ENCODE measurements at places on chromosomes 3 and 15.

DNA sequence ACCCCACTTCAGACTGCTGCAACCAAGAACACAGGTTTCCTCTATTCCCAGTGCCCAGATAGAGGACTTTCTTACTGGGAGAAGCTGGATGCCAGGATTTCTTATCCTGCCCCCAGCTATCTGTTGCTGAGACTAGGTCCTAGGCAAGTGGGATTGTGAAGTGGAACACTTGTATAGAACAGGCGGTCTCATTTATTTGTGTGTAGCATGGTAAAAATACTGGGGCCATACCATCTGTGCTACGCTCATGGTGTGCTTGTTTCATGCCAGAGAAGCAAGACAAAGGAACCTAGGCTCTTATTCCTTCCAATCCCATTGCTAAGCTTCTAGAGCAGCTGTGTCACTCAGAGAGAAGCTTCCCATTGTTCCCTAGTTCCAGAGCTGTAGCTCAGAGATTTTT lies 191.5 kb upstream of the EPHA6 start:
- no peak for DNase-seq

DNA sequence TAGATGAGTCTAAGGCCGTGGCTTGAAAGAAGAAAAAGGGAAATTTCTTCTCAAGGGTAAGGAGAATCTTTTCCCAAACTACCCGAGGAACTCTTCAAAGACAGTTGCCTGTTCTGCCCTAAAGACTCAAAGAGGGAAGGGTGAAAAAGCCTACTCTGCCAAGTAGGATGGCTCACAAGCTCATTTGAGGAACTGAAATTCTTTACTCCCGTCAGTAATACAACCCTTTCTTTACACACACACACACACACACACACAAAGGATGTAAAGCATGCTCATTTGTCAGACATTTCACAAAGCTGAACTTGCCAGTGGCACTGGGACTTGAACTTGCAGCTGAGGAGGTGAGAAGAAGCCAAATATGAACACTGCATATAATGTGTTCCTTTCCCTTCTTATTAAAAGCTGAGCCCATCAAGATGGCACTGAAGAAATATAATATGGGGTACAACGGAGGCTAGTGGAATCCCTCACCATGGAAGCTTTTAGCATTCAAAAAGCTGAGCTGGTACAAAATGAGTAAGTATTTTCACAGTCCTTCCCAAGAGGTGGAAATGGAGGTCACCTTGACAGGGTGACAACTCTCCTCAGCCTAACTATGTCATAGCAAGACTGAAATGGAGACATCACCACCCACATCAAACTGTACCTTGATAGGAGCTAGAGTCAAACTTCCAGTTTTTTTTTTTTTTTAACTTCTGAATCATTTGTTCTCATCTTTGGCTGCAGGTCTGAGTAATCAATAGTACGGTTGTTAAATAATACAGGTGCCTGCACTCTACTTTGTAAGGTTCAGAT lies 57.6 kb downstream of the TAFA4 start:
- no peak for DNase-seq

DNA sequence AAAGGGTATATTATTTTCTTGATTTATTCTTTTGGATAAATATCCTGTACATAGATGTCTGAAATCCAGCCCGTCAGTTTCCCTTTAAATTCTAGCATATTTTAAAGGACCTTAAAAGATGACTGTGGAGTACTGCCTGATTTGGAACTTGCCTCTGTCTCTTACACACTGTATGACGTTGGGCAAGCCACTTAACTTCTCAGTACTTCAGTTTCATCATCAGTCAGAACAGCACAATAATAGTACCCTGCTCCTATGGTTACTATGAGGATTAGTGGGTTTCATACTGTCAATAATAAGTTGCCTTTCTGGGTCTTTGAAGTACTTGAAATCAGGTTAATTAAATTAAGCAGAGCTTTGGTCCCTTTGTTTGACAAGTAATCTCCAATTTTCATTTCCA lies 374.3 kb downstream of the TIGIT start:
- DNase-seq, result no peak

DNA sequence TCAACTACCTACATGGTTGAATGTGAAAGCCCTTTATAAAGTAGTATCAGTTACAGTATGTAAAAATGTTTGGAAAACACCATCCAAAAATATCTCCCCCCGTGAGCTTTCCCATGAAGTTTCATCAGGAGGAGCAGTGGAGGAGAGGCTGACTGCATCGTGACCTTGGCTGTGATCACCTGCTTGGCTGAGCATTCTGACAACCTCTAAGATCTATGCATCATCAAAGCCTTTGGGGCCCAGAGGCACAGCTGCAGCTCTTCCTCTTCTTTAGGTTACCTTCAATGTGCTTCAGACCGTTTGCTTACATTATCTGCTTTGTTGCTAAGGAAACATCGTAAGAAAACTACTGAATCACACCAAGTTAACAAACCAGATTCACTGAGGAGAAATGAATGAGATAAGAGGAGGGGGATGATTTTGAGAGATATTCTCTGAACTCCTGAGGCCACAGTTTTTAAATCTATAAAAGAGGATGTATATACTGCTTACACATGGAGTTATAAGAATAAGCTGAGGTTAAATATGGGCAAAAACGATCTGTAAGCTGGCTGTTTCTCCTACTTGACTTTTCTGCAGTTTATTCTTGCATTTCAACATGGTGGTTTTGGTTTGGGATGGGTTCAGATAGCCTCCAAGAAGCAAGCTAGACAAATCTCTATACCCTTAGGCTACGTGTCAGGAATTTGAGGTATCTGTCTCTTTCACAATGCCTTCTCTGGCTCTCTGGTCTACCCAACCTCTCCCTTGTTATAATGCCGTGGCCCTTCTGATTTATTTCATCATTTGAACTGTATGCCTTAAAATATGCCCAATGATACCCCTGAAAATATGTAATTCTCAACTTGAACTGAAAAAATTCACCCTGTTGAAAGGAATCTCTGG lies 4.0 kb downstream of the GCSAM start:
- no peak for DNase-seq

DNA sequence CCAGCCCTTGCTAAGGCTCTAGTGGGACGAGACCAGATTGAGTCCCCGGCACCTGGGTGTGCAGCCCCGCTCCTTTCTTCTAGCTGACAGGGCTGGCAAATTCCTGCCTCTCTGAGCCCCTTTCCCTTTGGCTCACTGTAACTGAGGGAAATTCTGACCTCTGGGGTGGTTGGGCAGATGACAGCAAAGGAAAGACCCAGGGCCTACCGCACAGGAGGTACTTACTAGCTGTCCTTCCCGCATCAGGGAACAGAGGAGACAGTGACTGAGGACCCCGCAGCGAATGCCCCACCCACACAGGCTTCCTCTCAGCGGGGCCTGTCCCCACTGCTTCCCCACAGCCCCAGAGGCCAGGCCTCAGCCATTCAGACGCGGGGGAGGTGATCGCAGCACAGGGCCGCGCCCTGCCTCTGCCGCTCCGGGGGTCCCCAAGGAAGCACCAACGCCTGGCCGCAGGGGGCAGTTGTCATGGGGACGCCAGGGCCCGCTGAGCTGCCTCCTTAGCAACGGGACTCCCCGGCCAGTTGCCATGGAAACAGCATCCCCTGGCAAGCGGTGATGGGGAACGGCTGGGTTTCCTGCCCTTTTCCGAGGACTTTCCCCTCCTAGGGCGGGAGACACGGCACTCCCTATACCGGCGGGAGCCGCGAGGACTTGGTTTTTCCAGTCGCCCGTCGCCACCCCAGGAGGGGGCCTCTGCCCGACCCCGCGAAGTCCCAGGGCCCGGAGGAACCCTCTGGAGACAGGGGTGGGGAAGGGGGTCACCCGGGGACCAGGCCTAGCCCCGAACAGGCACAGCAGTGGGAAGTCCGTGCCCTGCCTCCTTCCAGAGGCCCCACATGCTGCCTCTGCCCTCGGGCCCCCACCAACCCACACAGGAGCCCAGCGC lies 50.1 kb downstream of the HCN4 start:
- DNase-seq, result no peak

DNA sequence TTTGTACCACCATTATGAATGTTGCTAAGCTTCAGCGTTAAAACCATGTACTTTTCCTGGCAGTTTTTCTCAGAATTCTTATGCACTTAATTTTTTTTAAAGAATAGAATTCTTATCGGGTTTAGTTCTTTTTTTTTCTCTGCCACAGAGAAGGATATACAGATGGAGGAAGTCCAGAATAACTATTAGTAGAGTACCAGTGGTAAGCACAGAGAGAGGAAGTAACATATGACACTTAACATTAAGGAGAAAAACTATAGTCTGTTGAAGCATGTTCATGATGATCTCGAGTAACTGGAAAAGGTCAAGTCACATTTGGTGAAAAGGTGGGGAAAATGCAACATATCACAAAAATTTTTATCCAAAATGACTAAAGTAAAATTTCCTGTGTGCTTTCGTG lies 68.9 kb downstream of the RNF13 start:
- no peak for DNase-seq

DNA sequence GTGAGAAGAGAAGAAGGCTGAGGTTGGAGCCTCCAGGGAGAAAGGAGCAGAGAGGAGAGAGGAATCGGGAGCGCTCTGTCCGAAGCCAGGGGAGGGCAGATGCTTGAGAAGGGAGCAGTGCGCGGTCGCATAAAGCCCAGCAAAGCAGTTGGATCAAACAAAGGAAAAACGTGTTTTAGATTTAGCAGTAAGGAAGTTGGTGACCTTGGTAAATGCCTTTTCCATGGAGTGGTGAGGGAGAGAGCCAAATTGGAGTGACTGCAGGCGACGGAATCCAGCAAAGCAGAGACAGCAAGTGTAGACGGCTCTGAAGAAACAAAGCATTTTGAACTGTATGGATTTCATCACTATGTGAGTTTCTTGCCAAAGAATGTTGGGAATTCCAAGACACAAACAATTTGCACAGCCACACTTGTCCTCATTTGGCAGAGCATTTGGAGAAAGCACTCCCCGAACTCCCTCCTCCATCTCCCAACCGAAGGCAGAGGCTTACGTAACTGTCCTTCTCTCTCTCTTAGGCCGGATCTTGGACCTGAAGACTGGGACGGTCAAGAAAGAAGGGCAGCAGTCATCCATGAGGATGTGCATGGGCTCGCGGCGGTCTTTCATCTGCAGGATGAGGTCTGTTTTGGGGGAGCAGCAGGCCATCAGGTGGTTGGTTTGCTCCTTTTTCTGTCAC lies 103.6 kb downstream of the ARNT2 start:
- DNase-seq, result no peak

- peak; percentile 42 for DNase-seq
Measured at GRCh38 chr15:47987908-47988532, 132.8 kb upstream of the SLC24A5 start.

DNA sequence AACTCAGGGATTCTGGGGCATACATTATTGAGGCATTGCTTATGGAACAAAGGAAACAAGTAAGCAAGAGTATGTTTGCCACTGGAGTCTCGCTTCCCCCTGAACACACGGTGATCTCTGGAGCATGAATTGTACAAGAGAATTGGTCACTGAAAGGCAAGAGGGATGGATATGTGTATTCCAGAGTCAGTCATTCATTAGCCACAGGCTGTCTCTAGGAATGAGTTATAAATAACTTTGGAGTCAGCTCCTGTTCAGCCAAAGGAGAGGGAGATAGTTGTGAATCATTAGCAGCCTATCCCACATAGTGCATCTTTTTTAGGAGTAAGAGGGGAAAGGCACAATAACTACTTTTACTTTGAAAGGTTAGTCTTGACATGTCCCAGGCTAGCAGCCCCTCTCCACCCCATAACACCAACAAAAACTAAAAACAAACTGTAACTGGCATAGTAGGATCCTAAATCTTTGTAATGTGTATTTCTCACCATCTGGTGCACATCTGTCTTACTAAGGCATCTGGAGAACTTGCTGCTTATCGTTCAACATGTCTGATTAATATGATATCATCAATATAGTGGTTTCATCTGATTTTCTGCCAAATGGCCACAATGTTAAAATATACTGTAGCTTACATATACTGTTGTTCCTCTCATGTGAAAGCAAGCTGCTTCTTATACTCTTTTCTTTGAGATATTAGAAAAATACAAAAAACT lies 462.2 kb downstream of the GRM7 start:
- peak; percentile 42 for DNase-seq

DNA sequence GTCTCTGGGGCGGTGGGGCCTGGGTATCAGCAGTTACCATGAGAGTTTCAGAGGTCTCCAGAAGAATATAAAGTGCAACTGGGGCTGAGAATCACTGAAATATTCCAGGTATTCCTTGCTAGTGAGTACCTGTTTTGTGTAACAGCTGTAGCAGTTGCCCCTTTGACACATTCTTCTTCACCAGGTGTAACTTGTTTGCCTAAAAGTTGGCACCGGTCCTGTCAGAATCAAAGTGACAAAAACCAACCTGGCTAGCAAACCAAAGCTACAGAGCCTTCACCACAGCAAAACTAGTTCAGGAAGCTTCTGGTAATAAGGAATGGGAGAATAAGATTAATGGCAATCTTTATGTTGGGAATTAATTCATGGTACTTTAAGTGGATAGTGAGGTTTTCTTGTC lies 296.0 kb downstream of the NAALADL2 start:
- DNase-seq, result no peak

GRCh38 chr15:66569461-66570137 lies 3.8 kb upstream of the LCTL start:
- no peak for DNase-seq

DNA sequence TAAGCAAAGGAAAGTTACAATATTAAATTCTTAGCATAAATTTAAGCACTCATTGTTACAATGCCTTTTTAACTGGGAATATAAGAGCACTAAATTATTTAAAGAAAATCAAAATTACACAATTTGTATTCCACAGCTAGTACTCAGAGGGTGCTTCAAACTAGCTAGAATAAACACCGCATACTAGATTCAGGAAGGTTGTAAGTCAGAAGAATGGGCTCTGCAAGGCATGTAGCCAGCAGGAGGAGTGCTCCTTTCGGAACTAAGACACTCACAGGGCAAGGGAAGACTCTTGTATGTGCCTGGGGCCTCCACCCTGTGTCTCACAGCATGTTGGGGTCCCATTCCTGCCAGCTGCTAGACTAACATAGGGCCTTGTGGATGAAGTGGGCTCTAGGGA lies 327.7 kb upstream of the ALCAM start:
- no peak for DNase-seq

DNA sequence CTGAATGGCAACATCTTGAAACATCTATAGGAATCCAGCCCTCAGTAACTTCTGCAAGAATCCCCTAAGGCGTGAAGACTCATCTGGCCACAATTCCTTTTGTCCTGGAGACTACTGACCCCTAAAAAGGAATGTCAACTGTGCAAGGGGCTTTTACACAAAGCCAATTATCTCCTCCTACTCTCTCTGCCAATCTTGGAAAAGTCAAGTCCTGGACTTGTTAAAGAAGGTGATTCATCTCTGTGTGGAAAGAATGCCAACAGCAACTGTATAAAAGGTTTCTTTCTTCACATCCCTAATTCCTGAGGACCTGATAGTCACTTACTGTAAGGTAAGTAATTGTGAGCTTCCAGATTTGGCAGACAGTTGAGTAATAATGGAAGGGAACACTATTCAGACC lies 22.3 kb downstream of the THRB start:
- peak; percentile 5 for DNase-seq

GRCh38 chr3:178325330-178325729 lies 210.9 kb upstream of the KCNMB2 start:
- DNase-seq, result peak; percentile 42

DNA sequence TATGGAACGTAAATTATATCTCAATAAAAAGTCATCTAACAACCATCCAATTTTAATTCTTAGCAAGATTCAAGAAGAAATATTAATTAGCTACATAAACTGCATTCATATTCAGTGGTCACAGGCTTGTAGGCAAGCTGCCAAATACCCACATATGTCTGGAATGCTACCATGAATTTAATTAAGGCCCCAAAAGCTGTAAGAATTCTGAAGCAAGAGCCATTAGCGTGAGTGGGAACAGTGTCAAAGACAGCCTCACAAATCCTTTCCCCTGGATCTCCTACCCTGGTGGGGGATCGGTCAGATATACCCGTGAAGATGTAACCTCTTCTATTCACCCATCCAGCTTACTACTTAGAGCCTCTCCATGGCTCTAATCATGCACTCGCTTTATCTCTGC lies 40.0 kb downstream of the ATG7 start:
- DNase-seq, result no peak
